Activated CD4-positive, alpha-beta T cell treated with anti-CD3 and anti-CD28 coated beads, Interleukin-2, amount 50 U/mL, for 4 hours (primary cell): ENCODE measurements at places on chromosomes 5 and 9.

DNA sequence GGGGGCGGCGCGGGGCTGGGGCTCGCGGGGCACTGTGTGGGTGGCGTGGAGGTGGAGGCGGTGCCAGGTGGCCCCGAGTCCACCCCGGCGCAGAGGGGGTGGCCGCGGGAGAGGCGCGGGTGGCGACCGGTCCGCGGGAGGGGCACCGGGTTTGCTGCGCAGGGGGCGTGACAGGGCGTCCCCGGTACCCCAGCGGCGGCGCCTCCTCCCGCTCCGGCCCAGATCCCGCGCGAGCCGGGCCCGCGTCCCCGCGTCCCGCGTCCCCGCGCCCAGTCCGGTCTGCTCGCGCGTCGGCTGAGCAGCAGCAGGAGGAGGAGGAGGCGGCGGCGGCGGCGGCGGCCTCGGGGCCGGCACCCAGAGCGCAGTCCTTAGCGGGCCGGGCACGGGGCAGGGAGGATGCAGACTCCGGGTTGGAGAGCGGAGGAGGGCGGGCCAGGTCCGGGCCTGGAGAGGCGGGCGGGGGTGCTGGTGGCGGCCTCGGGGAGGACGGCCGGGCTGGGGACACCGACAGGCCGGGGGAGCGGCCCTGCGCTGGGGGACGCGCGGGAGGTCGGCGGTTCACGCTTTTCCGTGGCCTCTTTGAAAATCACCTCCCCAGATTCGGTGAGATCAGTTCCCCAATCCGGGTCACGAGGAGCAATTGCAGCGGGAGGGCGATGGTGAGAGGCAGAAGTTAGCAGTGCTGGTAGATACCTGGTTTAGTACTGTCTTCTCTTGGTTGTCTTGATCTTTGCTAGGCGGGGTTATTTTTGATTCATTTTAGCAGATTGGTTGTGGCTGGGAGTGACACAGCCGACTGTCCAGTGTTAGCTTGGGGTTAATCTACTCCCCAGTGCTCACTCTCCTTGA, 1.7 kb downstream of the TRIO start:
- DNase-seq: peak; percentile 7

DNA sequence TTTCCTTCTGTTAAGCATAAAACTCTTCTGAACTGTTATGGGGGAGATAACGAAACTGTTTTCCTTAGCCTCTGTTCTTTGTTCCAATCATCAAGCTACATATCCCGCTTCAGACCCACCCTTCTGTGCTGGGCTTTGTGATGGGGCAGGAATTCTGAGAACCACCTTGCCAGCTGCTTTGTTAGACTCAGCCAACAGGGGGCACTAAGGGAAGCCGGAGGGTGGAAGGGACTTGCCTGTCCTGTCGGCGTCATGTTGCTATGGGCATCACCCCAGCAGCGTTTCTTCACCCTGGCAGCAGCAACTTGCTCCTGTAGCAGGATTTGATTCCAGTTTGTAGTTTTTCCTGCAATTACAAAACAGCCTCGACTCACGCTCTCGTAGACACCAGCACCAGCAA, 169.1 kb downstream of the CAAP1 start:
- no peak for DNase-seq

DNA sequence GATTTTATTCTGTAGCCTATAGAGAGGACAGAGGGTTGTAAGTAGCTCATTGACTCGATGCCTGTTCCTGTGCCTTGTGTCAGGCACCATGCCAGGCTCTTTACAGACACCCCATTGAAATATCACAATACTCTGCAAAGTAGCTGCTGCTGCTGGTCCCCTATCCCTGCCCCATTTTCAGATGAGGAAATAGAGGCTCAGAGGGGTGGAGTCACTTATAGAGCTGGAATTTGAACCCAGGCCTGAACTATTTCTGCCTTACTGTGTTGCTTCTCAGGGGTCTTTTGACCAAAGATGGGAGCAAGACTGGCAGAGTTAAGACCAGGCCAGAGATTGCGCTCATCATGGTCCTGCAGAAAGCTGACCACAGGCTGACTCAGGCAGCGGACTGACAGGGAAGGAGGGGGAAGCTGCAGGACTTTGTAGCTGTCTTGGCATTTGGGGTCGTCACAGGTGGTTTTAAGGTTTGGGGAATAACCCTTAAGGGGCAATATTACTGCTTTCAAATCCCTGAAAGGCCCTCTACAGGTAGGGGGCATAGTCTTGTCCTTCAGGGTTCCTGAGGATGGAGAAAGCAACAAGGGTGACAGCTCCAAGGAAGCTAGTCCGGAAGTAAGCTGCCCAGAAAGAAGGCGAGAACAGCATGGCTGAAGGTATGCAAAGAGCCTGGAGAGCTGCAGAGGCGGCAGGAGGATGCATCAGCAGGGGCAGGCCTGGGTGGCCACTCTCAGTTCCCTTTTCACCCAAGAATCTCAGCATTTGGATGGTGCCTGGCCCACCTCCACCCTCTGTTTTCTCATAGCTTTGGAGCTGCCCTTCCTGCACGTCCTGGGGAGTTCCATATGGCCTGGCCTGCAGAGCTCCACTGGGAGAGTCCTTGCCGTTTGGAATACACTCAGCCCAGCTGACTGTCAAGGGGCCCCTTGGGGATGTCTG, 18.3 kb upstream of the NDST1 start:
- no peak for DNase-seq

- no peak for DNase-seq
Observed at GRCh38 chr5:162990856-162991497, 446.4 kb upstream of the CCNG1 start.

GRCh38 chr9:121954477-121955140, 138.5 kb downstream of the TTLL11 start:
- DNase-seq: no peak

DNA sequence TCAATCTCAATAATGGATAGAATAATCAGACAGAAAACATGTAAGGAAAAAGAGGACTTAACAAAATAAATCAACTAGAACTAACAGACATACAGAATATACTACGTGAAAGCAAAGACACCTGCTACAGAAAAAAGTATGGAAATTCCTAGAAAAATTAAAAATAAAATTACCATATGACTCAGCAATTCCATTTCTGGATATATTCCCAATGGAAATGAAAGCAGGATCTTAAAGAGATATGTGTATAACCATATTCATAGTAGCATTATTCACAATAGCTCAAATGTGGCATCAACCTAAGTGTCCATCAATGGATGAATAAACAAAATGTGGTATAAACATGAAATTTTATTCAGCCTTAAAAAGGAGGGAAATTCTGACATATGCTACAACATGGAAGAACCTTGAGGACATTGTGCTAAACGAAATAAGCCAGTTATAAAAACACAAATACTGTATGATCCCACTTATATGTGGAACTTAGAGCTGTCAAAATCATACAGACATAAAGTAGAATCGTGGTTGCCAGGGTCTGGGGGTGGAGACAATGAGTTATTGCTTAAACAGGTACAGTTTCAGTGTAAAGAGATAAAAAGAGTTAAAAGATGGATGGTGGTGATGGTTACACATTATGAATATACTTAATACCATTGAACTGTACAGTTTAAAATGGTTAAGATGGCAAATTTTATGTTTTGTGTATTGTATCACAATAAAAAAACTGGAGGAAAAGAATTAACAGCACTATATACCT, 6.9 kb downstream of the PLAA start:
- DNase-seq: no peak

DNA sequence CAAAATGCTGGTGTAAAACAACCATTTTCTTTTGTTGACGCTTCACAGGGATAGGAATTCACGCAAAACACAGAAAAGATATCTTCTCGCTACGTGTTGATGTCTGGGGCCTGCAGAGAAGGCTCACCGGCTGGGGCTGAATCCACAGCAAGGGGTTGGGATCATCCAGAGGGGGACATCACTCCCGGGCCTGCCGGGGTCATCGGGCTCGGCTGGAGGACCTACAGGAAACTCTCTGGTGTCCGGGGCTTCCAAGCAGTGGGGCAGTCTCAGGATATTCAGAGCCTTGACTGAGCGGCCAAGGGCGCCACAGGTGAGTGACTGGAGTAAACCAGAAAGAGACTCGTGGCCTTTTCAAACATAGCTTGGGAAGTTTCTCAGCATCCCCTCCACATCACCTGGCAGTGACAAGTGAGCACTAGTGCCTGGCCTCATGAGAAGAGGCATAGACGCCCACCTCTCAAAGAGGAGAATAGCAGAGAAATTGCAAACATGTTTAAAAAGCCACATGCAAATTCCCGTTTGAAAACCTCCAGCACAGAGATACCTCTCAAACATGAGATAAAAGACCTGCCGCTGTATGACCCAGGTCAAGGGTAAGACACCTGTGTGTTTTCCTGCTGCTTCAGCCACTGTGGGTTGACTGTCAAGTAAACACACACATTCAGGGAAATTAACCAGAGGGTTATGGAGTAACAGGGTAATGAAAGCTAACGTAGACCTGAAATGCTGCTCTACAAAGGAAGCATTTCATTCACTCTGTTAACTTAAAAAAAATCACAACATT, 50.8 kb upstream of the SIMC1 start:
- no peak for DNase-seq

GRCh38 chr5:82418608-82418950, 140.4 kb upstream of the RPS23 start:
- no peak for DNase-seq

DNA sequence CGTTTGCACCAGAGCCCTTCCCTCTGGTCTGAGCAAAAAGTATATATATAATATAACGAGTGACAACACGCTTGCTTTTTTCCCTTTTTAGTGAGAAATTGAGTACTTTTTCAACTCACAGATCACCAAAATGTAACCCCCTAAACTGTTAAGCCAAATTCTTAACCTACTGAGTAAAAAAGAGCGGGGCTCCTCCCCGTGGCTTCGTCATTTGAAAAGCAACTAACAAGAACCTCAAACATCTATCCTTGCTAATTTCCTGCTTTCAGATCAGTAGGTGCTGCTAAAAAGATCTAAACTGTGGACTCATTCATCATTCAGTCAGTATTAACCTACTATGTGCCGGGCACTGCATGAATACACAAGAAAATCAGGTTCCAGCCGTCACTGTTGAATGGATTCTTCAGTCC, 1.0 kb upstream of the PTBP3 start:
- DNase-seq: peak; percentile 26

DNA sequence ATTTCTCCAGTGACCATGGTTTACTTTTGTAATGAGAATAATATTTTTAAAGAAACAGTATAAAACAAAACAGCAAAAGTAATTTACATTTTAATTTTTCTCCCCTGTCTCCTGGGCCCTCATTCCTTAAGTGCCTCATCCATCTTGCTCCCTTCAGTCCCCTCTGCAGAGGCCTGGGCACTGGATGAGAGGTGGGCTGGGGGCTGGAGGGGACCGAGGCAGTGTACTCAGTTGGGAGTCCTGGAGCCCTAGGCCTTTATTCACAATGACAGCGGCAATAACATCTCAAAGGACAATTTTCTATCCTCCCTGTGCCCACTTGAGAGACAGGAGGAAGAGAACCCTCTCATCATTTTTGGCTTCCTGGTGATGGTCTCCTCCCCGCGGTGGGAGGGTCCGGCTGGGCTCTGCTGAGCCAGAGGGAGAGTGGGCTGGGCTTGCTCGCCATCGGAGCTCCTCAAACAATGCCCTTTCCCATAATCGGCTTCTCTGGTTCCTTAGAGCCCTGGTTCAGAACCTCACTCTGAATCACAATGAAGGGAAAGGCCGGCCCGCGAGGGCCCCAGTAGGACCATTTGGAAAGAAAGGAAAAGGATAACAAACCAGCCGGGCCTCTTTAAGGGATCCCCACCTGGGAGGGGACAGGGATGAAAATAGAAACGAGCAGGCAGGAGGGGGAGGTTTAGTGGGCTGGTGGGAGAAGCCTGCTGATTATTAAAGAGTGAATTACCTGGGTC, 9.7 kb upstream of the SMIM32 start:
- no peak for DNase-seq

DNA sequence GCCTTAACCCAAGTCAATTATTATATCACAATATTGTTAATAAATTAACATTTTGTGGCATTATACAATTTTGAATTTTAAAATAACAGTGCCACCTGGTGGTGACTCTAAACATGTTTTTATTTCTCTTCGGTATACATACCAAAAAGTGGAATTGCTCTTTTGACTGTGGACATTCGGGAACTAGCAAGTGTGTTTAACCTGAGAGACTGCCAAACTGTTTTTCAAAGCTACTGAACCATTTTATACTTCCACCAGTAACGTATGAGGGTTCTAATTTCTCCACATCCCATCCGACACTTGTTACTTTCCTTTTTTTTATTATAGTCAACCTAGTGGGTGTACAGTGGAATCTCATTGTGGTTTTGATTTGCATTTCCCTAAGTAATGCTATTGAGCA, 18.3 kb upstream of the HSDL2 start:
- DNase-seq: no peak

DNA sequence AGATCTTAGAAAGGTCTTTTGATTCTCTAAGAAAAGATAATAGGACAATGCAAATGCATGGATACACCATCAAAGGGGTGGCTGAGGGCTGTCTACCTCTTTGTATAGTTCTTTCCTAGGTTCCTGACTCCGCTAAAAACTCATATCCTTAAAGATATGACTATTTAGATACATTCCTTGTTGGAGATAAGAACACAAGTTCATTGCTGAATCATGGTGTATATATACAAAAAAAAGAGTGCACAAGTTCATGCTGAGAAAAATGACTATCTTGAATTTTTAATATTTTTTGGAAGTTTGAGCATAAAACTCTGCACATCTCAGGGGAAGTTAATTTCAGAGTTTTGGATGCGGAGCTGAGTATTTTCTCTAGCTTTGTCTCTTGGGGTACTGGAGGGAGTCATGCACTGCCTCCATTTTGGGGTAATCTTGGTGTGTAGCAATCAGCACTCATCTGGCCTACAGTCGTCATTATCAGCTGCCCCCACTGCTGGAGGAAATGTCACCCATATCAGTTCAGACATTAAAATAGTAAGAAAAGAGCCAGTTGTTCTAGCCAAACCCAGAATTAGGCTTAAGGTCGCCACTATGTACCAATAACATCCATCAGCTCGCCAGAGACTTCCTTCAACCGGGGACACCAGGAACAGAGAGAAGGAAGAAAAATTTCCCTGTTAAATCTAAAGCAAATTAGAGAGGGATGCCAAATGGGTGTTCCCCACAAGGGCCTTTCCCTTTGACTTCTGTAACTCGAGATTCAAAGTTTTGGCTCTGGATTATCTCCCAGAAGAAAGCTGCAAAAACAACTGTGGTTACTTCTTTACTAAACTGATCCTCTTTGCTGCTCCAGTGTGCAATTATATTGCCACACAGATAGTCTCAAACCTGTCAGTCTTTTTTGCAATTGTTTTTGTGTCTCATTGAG, 49.0 kb downstream of the PTTG1 start:
- DNase-seq: no peak

- DNase-seq: no peak
Observed at GRCh38 chr5:99721506-99721905, 792.7 kb upstream of the CHD1 start.

GRCh38 chr5:68369457-68370125, 154.0 kb downstream of the PIK3R1 start:
- DNase-seq: peak; percentile 37

- DNase-seq: peak; percentile 17
Observed at GRCh38 chr9:91711755-91712601, 238.1 kb downstream of the ROR2 start.

DNA sequence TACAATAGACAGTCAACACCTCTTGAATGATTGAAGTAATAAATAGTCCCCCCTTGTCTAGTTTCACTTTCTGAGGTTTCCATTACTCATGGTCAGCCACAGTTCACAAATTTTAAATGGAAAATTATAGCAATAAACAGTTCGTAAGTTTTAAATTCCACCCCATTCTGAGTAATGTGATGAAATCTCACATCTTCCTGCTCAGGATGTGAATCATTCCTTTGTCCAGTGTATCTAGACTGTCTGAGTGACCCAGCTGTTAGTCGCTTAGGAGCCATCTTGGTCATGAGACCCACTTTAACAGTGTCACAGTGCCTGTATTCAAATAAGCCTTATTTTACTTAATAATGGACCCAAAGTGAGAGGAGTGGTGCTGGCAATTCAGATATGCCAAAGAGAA, 311.6 kb upstream of the PRR16 start:
- no peak for DNase-seq
